Fibroblast of gingiva (primary cell): ENCODE measurements at places on chromosomes 7 and 10.
A peak's percentile ranks its signal among the peaks of the same experiment; 100 is the strongest.

DNA sequence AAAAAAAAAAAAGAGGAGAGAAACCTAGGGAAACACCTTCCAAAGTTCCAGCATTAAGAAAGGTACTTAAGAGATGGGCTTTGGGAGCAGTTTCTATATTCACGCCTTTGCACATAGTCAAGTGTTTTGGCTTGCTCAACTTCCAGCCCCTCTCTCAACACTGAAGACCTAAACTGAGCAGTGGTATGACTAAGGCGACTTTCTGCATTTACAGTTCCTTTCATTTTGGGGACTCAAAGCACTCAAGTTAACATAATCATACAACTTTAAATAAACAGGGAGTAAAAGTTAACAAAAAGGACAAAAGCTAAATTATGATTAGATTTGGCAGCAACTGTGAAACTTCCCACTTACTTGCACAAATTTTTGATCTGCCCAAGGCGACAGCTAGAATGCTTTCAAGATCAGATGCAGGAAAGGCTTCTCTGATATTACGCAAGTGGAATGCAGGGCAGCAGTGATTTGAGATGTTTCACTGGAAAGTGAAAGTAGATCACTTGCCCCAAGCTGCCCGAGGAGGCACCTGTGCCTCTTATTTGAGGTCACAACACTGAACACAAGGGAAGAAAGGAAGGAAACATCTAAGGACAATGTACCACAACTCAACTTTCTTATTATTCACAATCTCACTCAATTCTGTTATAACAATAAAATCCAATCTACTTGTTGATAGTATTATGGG is 199.5 kb downstream of the SKAP2 start:
- peak; percentile 8 for DNase-seq

DNA sequence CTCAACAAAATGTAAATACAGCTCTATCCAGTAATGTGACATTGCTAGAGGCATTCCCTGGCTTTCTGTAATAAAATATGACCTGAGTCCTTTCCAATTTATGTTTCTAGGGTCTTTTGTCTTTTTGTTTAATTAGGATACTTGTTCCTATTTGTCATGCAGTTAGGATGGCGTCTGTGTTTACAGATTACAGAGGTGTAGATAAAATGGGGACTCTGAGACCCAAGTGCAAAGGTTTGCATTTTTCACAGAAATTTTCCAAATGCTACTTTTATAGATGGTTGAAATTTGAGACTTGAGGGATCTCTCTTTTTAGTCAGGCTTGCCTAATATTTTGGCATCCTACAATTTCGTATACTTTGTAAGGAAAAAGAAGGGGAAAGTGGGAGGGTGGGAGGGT is 332.4 kb downstream of the PTEN start:
- DNase-seq: no peak

GRCh38 chr10:90051474-90051873 is 350.1 kb downstream of the KIF20B start:
- no peak for DNase-seq

DNA sequence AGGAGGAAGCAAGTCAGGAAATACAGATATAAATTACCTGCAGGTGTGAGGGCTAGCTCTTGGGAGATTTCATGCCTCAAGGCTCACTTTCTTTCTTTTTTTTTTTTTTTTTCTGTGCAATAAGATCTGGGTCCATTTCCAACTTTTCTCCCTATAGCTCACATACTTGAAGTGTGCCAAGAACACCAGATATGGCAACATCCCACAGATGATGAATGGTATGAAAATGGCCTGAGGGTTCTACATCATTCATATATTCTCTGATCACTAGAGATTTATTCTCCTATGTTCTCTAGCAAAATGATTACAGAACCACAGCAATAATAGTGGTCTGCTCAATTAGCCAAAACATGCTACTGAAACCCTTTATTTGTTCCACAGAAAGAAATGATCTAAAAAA is 117.2 kb downstream of the LRRTM3 start:
- DNase-seq: no peak

DNA sequence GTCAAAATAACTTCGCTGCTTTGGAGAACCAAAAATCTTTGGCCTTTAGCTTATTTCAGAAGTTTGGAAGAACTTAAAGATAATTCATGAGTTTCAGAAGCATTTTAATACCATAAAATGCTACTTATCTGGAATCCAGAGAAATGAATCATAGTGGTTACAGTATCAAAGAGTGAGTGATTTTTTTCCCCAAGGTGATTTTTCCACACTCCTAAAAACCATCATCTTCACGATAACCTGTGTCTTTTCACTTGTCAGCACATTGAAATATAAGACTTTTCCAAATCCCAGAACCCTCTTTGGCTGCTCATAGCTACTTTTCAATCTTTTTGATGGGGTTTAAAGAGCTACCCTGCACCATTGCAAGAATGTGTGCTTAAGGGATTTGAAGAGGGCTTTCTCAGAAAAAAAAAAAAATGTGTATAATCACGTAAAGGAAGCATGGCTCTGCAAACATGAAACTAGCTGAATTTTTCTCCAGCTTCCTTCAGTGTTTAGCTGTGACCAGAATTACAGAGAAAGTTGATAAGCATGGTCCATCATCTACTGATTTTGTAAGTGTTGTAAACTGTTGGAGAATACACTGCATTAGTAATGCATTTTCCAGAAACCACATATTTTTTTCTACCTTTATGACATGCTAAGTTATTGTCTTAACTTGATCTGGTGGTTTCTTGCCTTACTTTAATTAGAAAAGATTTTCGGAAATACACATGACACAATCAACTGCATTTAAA is 134.9 kb downstream of the BICC1 start:
- DNase-seq: no peak

DNA sequence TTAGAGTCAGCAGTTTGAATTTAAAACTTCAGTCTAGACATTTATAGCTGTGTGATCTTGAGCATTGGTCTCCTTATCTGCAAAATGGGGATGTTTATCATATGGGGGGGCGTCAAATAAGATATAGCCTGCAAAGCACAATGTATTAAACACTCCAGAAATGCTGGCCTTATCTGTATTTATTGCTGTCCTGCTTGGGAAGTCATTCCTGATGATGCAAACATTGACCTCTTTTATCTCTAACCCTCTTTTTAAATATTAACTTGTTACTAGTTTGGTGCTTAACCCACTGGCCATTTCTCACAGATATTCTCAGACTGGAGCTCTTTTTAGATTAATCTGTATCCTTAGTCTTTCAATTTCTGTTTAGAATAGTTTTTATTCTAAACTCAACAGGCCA is 13.2 kb downstream of the MRPS33 start:
- DNase-seq: no peak

GRCh38 chr7:92629779-92630178 is 39.6 kb upstream of the FAM133B start:
- DNase-seq: no peak

DNA sequence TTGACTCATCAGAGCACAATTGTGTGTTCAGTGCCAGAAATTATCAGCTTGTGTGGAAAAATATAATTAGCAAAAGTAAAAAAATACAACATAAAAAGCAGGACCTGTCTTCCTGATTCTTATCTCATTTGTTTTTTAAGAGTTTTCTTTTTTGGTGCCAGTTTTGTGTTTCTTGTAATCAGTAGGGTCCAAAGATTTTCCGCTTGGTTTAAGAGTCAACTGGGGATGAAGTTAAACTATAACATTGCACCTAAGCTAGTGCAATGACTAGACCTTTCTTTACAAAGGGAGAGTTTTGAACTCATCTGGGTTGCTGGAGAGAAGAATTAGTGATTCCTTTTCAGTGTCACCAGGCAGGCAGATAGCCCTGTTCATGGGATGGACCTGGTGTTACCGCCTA is 113.4 kb downstream of the PLPP4 start:
- no peak for DNase-seq

DNA sequence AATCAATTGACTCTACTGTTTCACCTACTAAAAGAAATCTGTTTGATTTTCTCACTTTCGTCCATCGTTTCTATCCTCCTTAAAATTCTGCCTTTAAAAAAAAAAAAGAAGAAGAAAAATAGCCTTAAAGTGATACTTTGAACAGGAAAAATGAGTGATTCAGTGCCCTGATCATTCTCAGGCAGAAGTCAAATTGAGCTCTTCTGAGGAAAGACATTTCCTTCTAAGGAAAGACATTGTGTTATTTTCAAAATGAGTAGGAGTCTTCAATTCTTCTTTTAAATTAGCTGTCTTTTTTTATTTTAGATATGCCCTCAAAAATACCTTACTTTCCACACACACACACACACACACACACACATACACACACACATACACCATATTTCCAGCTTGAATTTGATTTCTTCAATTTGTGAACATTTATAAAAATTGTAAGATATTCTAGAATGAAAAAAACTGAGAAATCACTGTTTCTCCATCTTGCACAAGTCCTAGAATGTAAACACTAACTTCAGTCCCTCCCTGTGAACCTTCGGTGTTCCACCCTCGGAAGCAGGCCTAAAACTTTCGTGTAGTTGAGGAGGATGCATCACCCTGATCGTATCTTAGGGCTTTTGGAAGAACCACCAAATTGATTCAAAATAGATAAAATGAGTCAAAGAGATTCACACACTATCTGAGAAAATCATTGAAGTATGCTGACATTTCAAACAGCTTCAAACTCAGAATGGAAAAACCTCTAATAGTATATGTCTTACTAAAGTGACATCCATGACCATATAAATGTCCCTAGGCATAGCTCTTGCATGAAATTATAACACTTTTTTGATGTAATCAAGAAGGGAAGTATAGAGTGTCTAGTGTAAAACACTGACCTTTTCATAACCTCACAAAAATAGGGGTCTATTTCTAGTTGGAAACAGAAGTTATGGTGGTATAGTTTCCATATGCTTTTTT is 270.8 kb downstream of the GATA3 start:
- no peak for DNase-seq

GRCh38 chr7:83413424-83413823 is 235.5 kb downstream of the SEMA3E start:
- DNase-seq: peak; percentile 64

DNA sequence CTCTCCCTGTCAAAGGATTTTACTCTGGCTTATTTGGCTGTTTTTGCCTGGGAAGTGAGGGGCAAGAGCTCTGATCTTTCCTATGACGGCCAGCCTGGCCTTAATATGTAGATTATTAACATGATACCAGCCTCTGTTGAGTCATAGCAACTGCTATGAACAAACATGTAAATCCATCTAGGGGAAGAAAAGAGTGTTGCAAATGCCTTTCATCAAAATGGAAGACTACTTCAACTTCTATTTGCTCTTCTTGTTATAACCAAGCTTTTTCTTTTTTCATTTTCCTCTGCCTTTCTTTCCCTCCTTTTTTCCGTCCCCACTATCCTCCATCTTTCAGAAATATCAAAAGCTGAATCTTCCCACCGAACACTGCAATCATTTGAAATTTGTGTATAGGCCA is 46.6 kb downstream of the BTRC start:
- no peak for DNase-seq

GRCh38 chr7:114405427-114405826 is 9.2 kb upstream of the FOXP2 start:
- DNase-seq: peak; percentile 17

GRCh38 chr7:132861940-132862554 is 219.8 kb downstream of the CHCHD3 start:
- no peak for DNase-seq

DNA sequence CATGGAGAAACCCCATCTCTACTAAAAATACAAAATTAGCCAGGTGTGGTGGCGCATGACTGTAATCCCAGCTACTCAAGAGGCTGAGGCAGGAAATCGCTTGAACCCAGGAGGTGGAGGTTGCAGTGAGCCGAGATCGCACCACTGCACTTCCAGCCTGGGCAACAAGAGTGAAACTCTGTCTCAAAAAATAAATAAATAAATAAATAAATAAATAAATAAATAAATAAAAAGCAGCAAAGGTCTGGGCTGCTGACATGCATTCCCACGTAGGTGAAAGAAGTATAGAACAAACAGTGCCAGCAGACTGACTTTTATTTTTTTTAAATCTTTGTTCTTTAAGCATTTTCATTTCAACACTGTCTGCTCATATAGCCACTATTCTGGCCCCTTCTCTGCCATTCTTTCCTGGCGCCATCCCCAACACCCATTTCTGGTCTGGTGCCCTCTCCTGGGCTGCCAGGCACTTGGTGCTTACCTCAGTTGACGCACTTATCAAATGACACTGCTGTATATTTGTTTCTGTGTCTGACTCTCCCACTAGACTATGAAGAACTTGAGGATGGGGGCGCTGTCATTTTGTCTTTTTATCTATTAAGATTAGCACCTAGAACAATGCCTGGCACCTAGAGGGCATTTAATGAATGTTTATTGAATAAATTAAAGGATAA is 15.6 kb downstream of the FAM107B start:
- DNase-seq: no peak

DNA sequence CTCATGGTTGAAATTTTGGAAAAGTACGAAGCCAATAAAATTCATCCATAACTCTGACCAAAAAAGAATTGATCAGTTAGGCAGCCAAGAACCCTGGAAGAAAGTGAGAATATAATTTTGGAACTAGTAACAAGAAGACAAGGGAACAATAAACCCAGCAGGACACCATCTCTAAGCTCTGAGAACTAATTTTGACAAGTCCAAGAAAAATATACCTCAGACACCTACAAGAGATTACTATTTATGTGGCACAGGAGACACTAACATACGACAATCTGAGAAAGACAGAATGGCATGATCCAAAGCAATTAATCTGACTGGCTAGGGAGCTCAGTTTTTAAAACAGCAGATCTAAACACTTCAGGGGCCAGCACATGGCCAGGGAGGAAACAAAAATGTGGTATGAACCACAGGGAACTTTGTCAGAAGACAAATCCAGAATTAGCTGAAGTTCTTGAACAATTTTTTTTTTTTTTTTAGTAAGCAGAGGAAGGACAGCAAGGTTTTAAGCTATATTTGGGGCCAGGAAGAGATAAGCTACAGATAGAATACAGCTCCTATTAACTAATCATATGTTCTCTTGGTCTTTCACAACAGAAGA is 38.9 kb downstream of the PARD3 start:
- no peak for DNase-seq
